ENCODE measurements at places on chromosomes 1 and 21. TPM values are rescaled to one million over a fixed set of nuclear protein-coding genes. Genes with fewer than 3 reads are reported as not detected.

DNA sequence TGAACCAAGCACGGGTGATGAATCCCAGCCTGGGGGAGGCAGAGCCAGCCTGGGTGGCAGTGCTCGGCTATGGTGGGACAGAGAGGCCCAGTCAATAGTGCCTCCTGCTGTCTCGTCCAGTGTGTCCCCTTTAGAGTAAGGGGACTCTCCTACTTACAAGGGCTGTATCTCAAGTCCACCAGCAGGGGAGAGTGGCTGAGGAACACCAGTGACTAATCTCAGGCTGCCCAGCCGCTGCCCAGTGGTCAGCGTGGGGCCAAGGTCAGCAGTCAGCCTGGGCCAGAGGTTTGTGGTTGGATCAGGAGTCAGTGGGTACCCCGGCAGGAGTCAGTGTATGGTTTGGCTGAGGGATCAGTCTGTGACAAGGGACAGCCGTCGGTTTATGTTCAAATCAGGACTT is 109.2 kb upstream of the RUNX3 start:
- no peak for DNase-seq

DNA sequence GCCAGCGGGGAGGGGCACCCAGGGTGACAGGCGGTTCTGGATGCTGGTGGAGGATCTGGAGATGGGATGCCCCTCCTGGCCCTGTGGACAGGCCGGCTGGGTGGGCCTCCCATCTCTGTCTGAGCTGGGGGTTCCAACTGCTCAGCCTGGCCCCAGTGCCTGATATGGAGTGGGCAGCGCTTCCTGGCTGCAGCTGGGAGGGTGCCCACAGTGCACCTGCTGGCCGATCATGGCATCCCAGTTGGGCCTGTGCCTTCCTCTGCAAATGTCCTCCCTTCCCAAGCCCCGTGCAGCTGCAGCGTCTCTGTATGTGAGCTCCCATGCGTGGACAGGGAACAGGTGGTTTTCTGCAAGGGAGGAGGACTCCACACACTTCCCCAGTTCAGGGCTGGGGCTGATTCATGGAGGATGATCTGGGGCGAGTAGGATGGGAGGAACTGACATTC is 2.1 kb downstream of the PFKL start:
- no peak for DNase-seq

DNA sequence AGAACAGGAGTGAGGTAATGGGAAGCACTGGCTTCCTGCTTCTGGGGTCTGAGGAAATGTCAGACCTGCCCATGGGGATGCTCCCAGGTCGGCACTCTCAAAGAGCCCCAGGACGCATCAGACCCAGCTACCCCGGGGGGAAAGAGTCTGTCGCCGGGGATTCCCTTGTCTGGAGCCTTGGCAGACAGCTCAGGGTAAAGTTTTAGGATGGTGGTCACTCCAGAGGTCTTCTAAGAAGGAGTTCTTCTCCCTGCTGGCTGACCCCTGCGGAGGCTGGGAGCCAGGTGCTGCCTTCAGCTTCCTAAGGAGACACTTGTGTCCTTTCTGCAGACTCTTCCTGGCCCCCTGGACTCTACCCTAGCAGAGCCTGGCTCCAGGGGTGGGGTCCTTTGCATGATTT is 61.9 kb upstream of the PSEN2 start:
- no peak for DNase-seq

GRCh38 chr1:24426744-24427544 is 11.3 kb downstream of the NIPAL3 start:
- no peak for DNase-seq

- DNase-seq, result no peak
Measured at GRCh38 chr1:3066826-3067225, 2.2 kb upstream of the PRDM16 start.

DNA sequence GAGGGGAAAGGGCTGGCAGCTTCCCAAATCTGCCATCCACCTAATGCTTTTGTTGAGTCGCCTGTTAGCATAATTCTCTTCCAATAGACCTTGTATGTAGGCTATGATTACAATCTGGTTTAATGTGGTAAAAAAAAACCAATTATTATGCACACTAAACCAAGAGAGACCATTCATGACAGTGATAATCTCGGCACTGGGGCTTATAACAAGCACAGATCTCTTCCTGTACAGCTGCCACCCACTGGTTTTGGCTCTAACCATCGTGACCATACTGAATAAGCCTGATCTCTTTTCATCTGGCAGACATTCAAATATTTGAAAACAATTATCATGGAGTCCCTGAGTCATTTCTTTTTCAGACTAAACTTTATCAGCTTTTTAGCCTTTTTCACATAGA is 12.0 kb upstream of the SYT14 start:
- DNase-seq, result peak; percentile 93

DNA sequence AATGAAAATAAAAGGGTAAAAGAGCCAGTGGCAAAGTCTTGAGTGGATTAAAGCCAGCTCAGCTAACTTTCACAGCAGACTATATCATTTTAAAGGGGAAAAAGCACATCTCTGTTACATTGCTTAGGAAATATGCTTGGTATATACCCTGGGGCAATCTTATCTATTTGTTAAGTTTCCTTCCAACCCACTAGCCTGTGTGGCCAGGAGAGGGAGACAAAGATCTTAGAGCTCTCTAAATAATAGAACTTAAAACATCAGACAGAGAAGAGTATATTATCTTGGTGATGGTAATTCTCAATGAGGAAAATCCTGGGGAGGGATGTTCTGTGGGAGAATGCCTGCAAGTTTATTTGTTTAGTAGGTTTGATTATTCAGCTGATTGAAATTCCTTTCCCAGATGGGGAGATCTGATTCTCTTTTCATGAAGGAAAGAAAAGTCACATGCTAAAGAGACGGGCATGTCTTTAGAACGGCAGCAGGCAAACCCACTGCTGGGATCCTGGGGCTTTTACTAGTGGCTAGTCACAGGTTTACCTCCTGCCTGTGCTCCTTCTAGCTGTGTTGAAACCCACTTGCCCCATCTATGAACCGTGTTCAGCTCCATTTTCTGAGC is 3.6 kb downstream of the KCNE2 start:
- DNase-seq, result no peak

GRCh38 chr1:48048980-48049379 is 51.8 kb upstream of the TRABD2B start:
- DNase-seq, result no peak

KRTAP6-3 gene
- polyA plus RNA-seq, result not detected

NRAS gene
- 54.1 TPM for polyA plus RNA-seq

KRTAP19-8 gene
- not detected for polyA plus RNA-seq

RGL1 gene
- polyA plus RNA-seq, result 29.8 TPM

Data from spinal cord (tissue), 10 donors.